T-cell (primary cell): ENCODE measurements at places on chromosomes 1 and 21. TPM values are rescaled to one million over a fixed set of nuclear protein-coding genes. Genes with fewer than 3 reads are reported as not detected.

DNA sequence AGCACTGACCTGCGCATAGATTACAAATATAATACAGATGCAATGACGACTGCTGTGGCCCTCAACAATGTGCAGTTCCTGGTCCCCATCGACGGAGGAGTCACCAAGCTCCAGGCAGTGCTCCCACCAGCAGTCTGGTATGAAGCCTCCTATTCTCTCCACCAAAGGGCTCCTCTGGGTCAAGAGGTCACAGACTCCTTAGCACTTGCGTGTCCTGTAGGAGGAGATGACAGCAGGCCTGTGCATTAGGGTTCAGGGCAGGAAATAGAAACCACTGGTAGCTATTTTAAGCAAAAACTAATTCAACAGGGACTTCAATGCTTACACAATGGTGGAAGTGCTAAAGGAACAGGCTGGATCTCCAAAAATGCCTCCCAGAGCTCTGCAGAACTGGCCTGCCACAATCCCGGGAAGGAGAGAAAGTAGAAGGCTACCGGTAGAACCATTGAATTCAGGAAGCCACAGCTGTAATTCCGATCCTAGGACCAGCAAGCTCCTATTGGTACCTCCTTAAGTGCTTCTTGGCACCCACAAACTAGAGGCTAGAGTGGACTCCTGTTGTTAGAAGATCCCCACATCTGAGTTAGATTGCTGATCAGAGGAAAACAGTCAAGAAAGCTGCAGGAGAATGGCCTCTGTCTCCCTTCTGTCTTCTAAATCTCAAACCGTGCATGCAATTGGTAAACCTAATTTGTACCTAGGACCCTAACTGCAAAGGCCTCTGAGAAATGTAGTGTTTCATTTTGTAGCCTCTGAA lies 12.7 kb upstream of the DYNLT5 start:
- DNase-seq, result no peak
- H3K27ac ChIP-seq, result no peak overlapping the region
- H3K4me1 ChIP-seq, result no peaks in the 10 kb centered on the region
- no peaks in the 10 kb centered on the region for H3K27me3 ChIP-seq

DNA sequence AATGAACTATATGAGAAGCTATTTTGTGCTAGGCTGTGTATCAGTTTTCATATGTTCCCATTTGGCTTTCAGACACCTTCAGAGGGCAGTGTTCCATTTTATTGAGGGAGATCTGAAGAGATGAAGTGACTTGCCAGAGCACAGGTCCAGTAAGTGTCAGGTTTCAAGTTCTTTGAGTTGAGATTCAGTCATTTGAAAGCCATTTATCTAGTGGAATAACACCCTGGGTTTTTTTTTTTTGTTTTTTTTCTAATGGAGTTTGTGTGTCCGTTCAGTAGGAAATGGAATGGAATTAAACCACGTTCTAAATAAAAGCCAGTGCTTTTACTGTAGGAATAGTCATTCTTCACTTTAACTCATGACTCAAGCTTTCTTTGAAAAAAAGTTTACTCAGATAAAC lies 652.9 kb upstream of the USP24 start:
- no peak overlapping the region for H3K4me3 ChIP-seq
- H3K27me3 ChIP-seq, result no peaks in the 10 kb centered on the region
- no peaks in the 10 kb centered on the region for H3K36me3 ChIP-seq

DNA sequence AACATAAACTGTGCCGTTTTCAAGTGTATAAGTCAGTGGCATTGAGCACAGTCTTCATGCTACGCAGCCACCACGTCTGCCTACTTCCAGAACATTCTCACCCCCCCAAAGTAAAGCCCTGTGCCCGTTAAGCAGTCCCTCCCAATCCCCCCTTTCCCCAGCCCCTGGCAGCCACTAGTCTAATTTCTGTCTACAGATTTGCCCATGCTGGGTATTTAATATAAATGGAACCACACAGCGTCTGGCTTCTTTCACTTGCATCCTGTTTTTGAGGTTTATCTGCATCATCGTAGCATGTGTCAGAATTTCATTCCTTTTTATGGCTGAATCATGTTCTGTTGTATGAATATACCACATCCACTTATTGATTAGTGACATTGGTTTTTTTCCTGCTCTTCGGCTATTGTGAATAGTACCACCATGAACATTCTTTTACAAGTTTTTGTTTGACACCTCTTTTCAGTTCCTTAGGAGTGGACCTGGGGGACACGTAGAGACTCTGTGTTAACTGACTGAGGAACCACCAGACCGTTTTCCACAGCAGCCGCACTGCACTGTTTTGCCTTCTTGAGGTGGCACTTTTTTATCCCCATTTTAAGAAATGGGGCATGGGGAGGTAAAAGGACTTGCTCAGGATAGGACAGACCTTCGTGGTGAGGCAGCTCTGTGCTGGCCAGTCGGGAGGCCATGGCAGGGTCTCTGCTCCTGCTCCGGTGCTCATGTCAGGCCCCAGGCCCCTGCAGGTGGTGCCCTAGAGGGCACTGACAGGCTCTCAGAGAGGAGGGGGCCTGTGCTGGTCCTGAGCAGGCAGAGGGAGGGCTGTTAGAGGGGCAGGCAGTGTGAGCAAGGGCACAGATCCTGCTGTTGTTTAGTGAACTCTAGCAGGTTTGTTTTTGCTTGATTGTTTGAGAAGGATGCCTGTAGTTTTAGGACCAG lies 123.8 kb downstream of the PCBP3 start:
- H3K36me3 ChIP-seq, result no peaks in the 10 kb centered on the region
- no peaks in the 10 kb centered on the region for H3K27me3 ChIP-seq
- DNase-seq, result peak; percentile 20
- H3K4me1 ChIP-seq, result peaks cover 26% of the 10 kb centered on the region

- DNase-seq, result no peak
- H3K36me3 ChIP-seq, result no peaks in the 10 kb centered on the region
- no peaks in the 10 kb centered on the region for H3K27me3 ChIP-seq
- H3K4me1 ChIP-seq, result no peaks in the 10 kb centered on the region
- no peak overlapping the region for H3K4me3 ChIP-seq
Observed at GRCh38 chr1:55848906-55849305, 633.7 kb upstream of the USP24 start.

GRCh38 chr1:207959141-207959825 lies 48.4 kb upstream of the CD34 start:
- H3K27me3 ChIP-seq, result peaks cover 40% of the 10 kb centered on the region
- H3K4me3 ChIP-seq, result peak overlapping the region; percentile 73
- no peak overlapping the region for H3K27ac ChIP-seq
- DNase-seq, result no peak

DNA sequence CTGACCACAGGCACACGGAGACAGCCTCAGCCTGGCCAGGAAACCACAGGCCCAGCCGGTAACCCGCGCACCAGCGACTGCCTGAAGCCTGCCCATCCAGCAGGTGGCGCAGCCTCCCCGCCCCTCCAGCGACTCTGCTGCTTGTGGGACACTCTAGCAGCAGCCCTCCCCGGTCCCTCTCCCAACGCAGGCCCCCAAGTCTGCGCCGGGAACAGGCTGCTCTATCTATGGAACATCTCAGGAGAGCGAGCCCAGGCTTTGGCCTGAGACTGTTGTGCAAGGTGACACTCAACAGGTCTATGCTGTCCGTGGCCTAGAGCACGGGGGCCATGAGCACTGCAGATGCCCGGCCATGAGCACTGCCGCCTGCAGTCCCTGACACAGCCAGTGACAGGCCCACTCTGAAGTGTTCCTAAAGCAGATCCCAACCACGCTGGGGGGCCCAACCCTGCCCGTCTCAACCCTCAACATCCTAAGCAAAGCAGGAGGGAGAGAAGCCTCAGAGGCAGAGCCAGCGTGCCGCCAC lies 28.4 kb downstream of the WDR4 start:
- no peaks in the 10 kb centered on the region for H3K27me3 ChIP-seq
- H3K4me1 ChIP-seq, result no peaks in the 10 kb centered on the region
- peaks cover 72% of the 10 kb centered on the region for H3K36me3 ChIP-seq
- H3K4me3 ChIP-seq, result no peak overlapping the region
- no peak overlapping the region for H3K27ac ChIP-seq

- DNase-seq, result no peak
- H3K27ac ChIP-seq, result no peak overlapping the region
- no peaks in the 10 kb centered on the region for H3K4me1 ChIP-seq
- no peaks in the 10 kb centered on the region for H3K36me3 ChIP-seq
- H3K4me3 ChIP-seq, result no peak overlapping the region
Observed at GRCh38 chr1:14017531-14017961, 317.6 kb downstream of the PRDM2 start.

Gene AUNIP
- total RNA-seq, result 0.20 TPM

Gene KRTAP7-1
- not detected for total RNA-seq

GRCh38 chr21:22244516-22244915 lies 1246.3 kb downstream of the NCAM2 start:
- H3K4me3 ChIP-seq, result no peak overlapping the region
- H3K36me3 ChIP-seq, result no peaks in the 10 kb centered on the region
- no peak overlapping the region for H3K27ac ChIP-seq
- H3K4me1 ChIP-seq, result no peaks in the 10 kb centered on the region

DNA sequence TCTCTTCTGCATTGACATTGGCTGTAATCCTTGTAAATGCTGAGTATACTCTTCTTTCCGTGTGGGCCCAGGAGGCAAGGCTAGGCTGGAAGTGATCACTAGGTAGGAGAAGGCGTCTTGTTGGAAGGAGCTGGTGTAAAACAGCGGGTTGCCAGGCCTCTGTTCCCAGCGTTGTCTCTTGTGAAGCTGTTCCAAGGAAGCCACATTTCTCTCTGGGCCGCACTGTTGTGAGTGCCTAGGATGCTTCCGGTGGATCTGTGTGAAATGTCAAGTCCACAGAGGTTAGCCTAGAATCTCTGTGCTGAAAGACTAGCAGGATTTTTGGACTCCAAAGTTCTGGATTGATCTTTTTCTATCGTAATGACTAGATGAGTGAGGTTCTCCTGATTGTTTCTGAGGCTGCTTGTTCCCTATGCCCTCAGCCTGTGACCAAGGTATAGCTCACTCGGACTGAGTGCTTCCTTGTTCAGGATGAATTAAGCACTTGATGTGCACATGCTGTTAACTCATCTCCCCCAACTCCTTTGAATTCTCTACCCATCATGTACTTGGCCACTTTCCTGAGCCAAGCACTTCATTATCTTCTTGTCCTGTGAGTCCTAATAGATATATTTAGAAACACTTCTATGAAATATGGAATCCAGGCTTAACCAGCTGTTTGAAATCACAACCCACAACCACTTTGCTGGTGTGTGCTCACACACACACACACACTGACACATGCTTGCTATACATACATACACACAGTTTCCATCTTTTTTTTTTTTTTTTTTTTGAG lies 63.3 kb downstream of the PBX1 start:
- no peak for DNase-seq
- H3K27ac ChIP-seq, result no peak overlapping the region
- no peaks in the 10 kb centered on the region for H3K27me3 ChIP-seq
- no peak overlapping the region for H3K4me3 ChIP-seq

Gene AGBL4
- total RNA-seq, result not detected

Gene OR2L5
- not detected for total RNA-seq

Gene FGR
- total RNA-seq, result 37.3 TPM

- no peak overlapping the region for H3K27ac ChIP-seq
- peaks cover 25% of the 10 kb centered on the region for H3K27me3 ChIP-seq
- H3K36me3 ChIP-seq, result no peaks in the 10 kb centered on the region
Observed at GRCh38 chr1:205994346-205994745, 8.8 kb downstream of the RAB7B start.

Gene CFHR2
- total RNA-seq, result not detected

- H3K36me3 ChIP-seq, result no peaks in the 10 kb centered on the region
- no peak overlapping the region for H3K27ac ChIP-seq
- H3K4me3 ChIP-seq, result no peak overlapping the region
- H3K27me3 ChIP-seq, result no peaks in the 10 kb centered on the region
- no peak for DNase-seq
Observed at GRCh38 chr21:16422702-16423101, 692.9 kb downstream of the USP25 start.

Gene MCOLN2
- total RNA-seq, result 15.8 TPM

GRCh38 chr1:109579491-109579890 lies 31.1 kb downstream of the GNAI3 start:
- H3K27me3 ChIP-seq, result no peaks in the 10 kb centered on the region
- DNase-seq, result no peak
- H3K27ac ChIP-seq, result no peak overlapping the region
- H3K36me3 ChIP-seq, result no peaks in the 10 kb centered on the region
- H3K4me3 ChIP-seq, result no peak overlapping the region

GRCh38 chr1:170727963-170728362 lies 64.0 kb downstream of the PRRX1 start:
- DNase-seq, result no peak
- H3K4me3 ChIP-seq, result no peak overlapping the region
- no peaks in the 10 kb centered on the region for H3K4me1 ChIP-seq
- H3K27ac ChIP-seq, result no peak overlapping the region
- peaks cover 6% of the 10 kb centered on the region for H3K27me3 ChIP-seq

DNA sequence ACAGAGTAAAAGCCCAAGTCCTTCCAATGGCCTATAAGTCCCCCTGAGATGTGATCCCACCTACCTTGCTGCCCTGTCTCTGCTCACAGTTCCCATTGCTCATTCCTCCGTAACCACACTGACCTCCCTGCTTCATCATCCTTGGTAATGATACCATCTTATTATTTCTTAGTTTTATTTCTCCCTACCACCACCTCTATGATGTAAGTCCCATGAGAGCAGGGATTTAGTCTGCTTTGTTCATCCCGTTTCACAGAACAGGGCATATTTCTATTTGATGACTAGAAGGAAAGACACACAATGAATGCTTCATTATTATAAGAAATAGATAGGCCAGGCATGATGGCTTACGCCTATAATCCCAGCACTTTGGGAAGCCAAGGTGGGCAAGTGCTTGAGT lies 22.5 kb downstream of the NIBAN1 start:
- no peak overlapping the region for H3K4me3 ChIP-seq
- no peak overlapping the region for H3K27ac ChIP-seq
- no peak for DNase-seq
- no peaks in the 10 kb centered on the region for H3K27me3 ChIP-seq
- H3K36me3 ChIP-seq, result no peaks in the 10 kb centered on the region
- H3K4me1 ChIP-seq, result no peaks in the 10 kb centered on the region

DNA sequence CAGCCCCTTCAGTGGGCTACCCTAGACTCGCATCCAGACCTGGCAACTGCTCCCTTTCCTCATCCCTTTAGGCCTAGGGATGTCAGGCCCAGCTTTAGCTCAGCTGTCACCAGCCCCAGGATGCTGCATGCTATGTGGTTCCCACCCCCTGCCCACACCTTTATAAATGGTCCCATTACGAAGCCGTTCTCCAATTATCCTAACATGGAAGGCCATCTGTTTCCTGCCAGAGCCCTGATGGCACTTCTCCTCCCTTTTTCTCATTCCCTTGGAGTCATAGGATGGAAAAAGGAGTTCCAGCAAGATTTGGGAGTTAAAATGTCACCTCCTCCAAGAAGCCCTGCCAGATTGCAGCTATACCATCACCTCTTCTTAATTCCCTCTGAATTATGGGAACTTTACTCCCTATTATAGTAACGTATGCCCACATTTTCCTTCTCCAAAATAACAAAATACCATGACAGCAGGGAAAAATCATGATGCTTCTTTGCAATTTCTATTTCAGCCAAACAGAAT lies 205.0 kb upstream of the GRIK3 start:
- no peaks in the 10 kb centered on the region for H3K36me3 ChIP-seq
- no peak overlapping the region for H3K27ac ChIP-seq
- H3K4me3 ChIP-seq, result no peak overlapping the region

- no peak overlapping the region for H3K4me3 ChIP-seq
- H3K4me1 ChIP-seq, result no peaks in the 10 kb centered on the region
- peaks cover 2% of the 10 kb centered on the region for H3K27me3 ChIP-seq
- no peak overlapping the region for H3K27ac ChIP-seq
- DNase-seq, result no peak
Observed at GRCh38 chr1:157226739-157227138, 88.5 kb upstream of the ETV3 start.

GRCh38 chr1:32031578-32032274 lies 18.1 kb downstream of the KHDRBS1 start:
- no peaks in the 10 kb centered on the region for H3K27me3 ChIP-seq
- no peak for DNase-seq
- no peak overlapping the region for H3K4me3 ChIP-seq
